Activated CD8-positive, alpha-beta memory T cell treated with anti-CD3 and anti-CD28 coated beads for 48 hours (primary cell): ENCODE measurements at places on chromosomes 4 and X.

DNA sequence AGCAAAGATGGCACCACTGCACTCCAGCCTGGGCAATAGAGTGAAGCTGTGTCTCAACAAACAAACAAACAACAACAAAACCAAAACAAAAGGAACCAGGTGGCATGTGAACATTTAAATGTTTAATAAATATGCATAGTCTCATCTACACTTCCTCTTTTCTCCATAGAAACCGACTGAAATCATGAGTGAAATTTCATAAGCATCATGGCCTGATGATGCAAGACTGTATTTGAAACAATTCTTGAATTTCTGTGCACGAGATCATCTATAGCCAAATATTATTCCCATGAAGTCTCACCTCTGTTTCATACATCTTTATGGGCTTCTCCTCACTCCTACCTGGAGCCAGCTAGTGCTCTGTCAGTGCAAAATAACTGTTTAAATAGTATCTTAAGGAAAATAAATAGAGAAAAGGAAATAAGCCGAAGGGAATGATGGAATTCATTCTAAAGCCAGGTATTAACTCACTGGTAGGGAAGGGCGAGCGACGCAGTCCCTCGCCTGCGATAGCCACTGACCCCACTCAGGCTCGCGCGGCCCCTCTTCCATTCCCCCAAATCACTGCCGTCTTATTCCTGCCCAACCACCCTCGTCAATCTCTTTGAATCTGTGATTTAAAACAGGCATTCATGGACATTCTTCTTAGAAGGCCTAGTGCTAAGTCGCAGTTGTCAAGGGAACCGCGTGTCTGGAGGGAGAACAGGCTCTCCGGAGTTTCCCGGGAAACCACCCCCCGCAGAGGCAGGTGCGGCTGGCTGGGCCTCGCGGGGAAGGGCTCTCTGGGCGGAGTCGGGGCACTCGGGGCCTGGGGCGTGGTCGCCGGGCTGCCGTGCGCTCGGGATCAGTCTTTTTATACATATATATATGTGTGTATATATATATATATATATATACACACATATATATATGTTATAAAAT lies 52.4 kb upstream of the TRIM2 start:
- DNase-seq = no peak

GRCh38 chr4:172844556-172844955 lies 324.1 kb upstream of the GALNT7 start:
- DNase-seq = no peak

DNA sequence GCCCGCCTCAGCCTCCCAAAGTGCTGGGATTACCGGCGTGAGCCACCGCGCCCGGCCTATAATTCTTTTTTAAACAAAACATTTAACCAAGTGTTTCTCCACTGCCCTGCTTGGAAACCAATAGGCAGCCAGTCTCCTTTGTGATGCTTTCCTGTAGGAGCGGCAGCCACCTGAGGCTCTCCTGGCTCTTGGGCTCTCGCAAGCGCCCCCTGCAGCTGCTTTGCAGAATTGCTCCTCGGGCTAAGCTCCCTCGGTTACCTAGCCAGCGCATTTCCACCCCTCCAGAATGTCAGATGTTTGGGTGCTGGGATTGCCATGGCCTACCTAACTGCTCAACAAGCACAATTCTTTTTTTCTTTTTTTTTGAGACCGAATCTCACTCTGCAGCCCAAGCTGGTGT lies 7.7 kb downstream of the S100P start:
- DNase-seq = no peak

DNA sequence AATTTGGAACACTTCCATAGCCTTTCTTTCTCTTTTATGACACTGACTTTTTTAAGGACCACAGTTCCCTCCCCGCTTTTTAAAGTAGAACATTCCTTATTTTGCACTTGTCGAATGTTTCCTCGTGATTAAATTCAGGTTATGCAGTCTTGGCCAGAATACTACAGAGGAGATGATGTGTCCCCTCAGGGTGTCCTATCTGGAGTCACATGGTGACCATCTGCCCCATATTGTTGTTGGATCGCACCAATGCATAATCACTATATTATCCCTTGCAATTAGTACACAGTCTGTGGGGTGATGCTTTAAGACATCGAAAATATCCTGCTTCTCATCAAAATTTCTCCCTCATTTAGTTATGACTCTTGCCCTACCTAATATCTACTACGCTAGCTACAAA lies 27.4 kb downstream of the WDFY3 start:
- no peak for DNase-seq

- no peak for DNase-seq
These were observed 1.1 kb downstream of the GPR78 start for GRCh38 chr4:8581094-8581861.

DNA sequence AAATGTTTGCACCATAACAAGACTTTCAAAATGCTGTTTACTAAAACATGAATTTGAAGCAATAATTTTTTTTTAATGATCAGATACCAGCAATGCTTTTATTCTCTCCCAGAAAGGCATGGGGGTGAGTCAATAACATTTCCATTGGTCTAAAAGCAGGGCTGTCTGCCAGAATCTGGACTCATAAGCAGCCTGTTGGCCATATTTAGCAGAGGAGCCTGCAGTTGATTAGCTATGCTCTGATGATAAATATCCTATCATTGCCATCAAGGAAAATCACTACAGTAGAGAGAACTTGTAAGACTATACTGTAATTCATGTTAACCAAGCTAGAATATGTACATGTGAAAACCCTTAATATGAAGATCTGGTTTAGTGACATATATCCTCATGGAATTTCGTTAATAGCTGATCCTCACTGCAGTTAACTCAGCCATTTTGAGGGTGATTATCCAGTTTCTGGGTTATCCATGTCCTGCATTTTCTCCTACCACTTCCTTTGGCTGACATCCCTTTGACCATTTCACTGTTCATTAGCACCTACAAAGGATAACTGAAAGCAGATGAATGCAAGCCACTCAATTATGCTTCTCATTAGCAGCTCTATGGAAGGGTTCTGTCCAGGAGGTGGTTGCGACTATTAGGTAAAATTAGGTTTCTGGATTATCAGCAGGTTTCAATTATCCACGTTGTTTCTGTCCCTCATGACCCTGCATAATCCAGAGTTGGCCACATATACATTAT lies 72.9 kb upstream of the DIAPH2 start:
- no peak for DNase-seq

- DNase-seq = no peak
These were observed 66.9 kb downstream of the KLHL13 start for GRCh38 chrX:118049713-118050112.

GRCh38 chrX:97867266-97867665 lies 983.6 kb downstream of the RPA4 start:
- DNase-seq = no peak

DNA sequence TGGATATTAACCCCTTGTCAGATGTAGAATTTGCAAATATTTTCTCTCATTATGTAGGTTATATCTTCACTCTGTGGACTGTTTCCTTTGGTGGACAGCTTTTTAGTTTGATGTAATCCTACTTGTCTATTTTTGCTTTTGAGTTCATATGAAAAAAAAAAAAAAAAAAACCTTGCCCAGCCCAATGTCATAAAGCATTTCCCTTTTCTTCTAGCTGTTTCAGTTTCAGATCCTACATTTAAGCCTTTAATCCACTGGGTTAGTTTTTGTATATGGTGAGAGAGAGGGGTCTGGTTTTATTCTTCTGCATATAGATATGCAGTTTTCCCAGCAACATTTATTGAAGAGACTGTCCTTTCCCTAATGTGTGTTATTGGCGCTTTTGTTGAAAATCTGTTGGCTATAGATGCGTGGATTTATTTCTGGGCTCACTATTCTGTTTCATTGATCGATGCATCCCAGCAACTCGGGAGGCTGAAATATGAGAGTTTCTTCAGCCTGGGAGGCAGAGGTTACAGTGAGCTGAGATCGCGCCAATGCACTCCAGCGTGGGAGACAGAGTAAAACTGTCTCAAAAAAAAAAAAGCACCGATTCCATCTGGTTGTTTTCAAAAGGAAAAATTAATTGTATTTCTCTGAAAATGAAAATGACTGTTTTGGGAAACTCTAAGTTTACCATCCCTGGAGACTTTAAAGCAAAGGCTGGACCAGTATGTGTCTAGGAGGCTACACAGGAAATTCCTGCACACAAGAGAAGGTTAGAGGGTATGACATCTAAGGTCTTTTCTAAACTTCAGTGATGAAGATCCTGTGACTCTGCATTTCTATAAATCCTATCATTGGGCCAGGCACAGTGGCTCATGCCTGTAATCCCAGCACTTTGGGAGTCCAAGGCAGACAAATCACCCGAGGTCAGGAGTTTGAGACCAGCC lies 35.6 kb downstream of the STEEP1 start:
- DNase-seq = no peak

- DNase-seq = no peak
These were observed 799.6 kb upstream of the DIAPH2 start for GRCh38 chrX:95885074-95885473.

DNA sequence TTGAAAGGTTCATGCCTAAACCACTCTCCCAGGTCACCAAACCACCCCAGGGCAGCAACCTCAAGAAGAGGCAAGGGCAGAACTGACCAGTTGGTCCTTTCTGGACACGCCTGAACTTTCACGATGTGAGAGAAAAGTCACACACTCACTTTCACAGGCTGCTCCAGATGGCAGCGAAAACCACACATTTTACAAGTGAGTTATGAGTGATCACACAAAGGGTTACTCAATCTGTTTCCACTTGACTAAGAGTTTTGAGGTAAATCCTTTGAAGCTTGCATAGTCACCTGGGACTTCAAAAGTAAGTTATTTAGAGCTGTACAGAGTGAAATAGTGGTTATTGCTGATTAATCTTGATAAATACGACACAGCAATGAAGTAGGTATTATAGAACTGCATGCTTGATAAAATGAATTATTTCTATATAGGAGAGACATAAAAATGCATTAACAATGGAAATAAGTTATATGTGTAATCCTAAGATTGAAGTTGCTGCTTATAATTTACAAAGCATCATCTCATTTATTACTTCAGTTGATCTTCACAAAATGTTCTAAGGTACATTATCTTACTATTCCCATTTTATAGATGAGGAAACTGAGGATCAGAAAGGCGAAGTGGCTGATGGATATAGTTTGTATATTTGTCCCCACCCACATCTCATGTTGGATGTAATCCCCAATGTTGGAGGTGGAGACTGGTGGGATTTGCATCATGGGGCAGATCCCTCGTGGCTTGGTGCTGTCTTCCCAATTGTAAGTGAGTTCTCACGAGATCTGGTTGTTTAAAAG lies 103.0 kb upstream of the KLF3 start:
- no peak for DNase-seq

GRCh38 chr4:67809502-67809901 lies 55.3 kb upstream of the GNRHR start:
- DNase-seq = no peak

DNA sequence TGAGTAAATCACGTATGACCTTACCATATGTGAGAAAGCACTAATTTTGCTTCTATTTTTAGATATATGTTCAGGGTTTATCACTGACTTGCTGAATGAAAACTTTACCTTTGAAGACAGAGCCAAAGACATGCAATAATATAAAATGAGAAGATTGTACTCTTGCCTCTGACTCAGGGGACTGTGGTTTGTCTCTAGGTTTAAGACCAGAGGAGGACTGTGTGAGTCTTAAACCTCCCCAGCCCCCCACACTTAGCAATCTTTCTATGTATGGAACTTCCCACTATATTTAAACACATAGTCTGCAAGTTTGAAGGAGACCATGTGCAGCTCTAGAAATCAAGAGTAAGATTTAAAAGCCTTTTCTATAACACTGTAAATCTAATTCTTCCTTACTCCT lies 368.7 kb upstream of the FAM241A start:
- DNase-seq = no peak

GRCh38 chr4:120291541-120291940 lies 224.9 kb upstream of the MAD2L1 start:
- DNase-seq = no peak

DNA sequence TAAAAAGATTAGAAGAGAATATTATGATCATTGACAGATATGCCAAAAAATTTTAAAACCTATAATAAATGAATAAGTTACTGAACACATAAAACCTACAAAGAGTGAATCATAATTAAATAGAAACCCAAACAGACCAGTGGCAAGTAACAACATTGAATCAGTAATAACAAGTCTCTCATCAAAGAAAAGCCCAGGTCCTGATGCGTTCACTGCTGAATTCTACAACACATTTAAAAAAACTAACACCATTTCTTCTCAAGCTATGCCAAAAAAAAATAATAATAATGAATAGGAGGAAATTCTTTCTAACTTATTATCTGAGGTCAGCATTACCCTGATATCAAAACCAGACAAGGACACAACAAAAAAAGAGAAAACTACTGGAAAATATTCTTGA lies 30.6 kb downstream of the ACTRT1 start:
- DNase-seq = no peak
